RCC 7860 (cell line): ENCODE measurements at places on chromosomes 12 and 14.

DNA sequence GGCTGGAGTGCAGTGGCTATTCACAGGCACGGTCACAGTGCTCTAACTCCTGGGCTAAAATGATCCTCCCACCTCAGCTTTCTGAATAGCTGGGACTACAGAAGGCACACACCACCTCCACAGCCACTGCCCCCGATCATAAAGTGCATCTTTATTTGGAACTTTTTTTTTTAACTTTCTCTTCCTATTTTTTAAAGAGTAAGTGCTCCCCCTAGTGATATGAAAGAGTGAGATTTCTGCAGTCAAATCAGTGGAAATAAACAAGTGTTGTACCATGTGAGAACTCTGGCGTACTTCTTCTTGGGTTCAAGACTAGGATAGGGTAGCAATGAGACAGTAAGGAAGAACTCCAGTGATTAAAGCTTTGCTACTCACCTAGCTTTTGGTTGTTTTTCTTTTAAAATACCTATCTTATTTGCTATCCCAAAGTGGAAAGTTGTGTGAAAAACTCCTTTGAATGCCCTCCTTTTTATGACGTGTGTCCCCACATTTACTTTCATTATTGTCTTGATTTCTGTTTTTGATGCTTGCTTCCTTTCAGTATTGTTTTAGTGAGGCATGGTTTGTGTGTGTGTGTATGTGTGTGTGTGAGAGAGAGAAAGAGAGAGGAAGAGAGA is 6.6 kb downstream of the PPP4R4 start:
- DNase-seq = peak; percentile 18

DNA sequence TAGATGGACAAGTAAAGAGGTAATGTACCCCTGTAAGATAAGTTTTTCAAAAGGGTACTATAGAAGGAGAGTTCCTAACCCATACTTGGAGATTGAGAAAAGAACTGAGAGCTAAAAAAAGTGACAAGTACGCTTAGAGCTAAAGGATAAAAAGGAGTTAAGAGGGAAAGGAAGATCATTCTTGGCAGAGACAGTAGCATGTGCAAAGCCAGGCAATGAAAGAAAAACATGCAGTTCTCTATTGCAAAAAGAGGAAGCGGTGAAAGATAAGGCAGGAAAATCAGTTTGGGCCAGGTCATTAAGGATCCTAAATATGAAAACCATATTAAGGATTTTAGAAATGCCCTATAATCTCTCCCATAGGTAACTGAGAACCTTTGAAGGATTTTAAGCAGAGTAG is 500.4 kb upstream of the GARIN6 start:
- DNase-seq = no peak

GRCh38 chr12:120904197-120904773 is at the start of gene SPPL3:
TSS of gene SPPL3 (minus strand) at chr12:120904358. CDS start at chr12:120903867, 491 bp downstream.
- DNase-seq = peak; percentile 55

GRCh38 chr12:88634008-88634407 is 53.7 kb upstream of the KITLG start:
- DNase-seq = no peak
